Aortic smooth muscle cell (primary cell): ENCODE measurements at places on chromosomes 11 and 22. TPM values are rescaled to one million over a fixed set of nuclear protein-coding genes. Genes with fewer than 3 reads are reported as not detected.

Gene TMEM135
- total RNA-seq, result 22.7 and 34.1 TPM in 2 replicates

Gene SLC22A9
- not detected in 2 replicates for total RNA-seq

Gene ZBED5
- total RNA-seq, result 16.2 and 22.4 TPM in 2 replicates

Gene WNT7B
- not detected in 2 replicates for total RNA-seq

Gene VPS51
- total RNA-seq, result 175 and 203 TPM in 2 replicates

Gene OR56A1
- not detected in 2 replicates for total RNA-seq

Gene PLAAT5
- total RNA-seq, result not detected in 2 replicates

Gene GAL
- 0.19 TPM in 1 of 2 replicates, not detected in the other for total RNA-seq

Gene PATE4
- total RNA-seq, result not detected in 2 replicates

Gene F2
- not detected in 2 replicates for total RNA-seq

Gene AMPD3
- 0.66 and 1.1 TPM in 2 replicates for total RNA-seq

Gene OR6A2
- 0.13 and 0.19 TPM in 2 replicates for total RNA-seq

Gene ANGPTL5
- total RNA-seq, result 0.25 and 0.92 TPM in 2 replicates

Gene TESMIN
- total RNA-seq, result 0.13 and 0.75 TPM in 2 replicates
